ENCODE measurements at places on chromosomes 2 and 18.
A peak's percentile ranks its signal among the peaks of the same experiment; 100 is the strongest.

- no peak for DNase-seq
Measured at GRCh38 chr18:50285631-50286321, 1.7 kb downstream of the CXXC1 start.

DNA sequence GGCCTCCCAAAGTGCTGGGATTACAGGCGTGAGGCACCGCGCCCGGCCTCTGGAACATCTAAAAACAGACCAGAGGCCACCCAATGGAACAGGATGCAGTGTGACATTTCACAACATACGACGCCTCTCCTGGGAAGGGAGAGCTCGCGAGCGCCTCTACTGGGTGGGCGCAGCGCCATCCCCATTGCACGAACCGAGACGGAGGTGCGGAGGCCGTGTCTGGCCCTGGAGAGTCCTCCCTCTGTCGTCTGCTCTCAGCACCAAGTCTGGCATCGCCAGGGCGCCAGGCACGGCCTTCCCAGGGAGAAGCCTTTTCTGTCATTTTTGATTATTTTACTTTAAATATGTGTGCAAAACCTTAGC, 9.4 kb upstream of the GBX2 start:
- DNase-seq: peak; percentile 69

GRCh38 chr2:37468170-37468569, 123.7 kb downstream of the QPCT start:
- DNase-seq: no peak

- DNase-seq: no peak
Measured at GRCh38 chr2:238119756-238120462, 18.6 kb upstream of the KLHL30 start.

DNA sequence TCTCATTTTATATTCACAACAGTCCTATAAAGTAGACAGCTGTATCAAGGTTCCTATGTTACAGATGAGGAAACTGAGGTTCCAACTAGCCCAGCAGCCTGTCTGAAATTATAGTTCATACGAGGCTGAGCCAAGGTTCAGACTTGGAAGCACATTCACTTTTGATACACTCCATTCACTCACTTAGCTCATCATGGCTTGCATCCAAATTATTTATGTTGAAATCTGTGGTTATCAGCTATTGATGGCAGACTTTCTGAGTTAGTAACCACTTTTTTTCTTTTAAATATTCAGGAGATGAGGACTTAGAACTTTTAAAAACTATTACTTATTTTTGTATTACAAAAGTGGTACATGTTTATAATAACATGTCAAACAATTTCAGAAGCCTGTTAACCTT, 188.2 kb downstream of the MTX2 start:
- no peak for DNase-seq

GRCh38 chr2:152613235-152613634, 104.0 kb downstream of the PRPF40A start:
- no peak for DNase-seq

GRCh38 chr18:49178736-49179135, 228.0 kb upstream of the SMAD7 start:
- no peak for DNase-seq

DNA sequence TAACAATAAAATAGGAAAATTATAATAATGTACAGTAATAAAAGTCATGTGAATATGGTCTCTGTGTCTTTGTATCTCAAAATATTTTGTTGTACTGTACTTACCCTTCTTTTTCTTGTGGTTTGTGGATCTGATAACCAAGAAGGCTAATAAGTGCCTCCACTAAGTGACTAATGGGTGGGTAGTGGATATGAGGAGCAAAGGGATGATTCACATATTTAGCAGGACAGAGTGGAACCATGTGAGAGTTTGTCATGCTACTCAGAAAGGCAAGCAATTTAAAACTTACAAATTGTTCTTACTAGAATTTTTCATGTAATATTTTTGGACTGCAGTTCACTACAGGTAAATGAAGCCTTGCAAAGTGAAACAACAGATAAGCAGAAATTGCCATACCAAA, 1241.2 kb upstream of the CDH2 start:
- DNase-seq: no peak

DNA sequence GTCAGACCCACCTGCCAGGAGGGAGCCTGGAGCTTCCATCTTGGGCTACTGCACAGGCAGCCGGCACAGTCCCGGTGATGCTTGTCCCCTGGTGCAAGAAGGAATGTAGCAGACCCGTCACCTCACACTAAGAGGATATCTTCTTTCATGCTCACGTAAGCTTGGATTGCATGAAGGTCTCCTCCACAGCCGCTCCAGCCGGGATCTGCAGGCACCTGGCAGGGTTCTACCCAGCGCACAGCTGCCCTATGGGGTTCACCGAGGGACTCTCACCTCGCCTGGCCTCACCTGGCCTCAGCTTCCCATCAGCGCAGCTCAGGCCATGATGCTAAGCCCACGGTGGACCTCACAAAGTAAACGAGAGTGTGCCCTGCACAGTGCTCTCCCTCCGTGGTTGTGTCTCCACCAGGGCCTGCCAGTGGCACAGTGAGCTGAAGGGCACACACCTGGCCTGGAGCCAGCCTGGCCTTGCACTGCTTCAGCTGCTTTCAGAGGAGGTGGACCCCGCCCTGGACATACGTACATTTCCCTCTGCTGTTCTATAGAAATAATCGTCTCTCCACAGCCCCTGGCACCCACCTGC, 239.1 kb downstream of the SEPTIN10 start:
- DNase-seq: no peak

DNA sequence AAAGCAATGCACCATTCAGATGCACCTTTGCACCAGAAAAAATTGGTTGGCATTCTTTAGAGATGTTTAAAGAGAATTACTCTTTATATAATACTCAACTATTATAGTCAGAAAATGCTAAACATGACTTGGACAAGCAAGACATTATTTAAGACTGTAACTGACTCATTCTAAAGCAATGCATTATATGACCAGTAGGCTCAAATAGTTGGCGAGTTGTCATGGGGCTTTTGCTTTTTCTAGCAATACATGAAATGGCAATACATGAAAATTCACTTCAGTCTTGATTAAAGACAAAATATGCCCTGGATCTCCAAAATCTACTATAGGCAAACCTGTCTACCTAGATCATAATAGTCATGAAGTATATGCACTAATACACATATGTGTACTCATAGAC, 216.9 kb upstream of the VWC2L start:
- DNase-seq: no peak

GRCh38 chr2:1731963-1732768, 12.1 kb downstream of the PXDN start:
- no peak for DNase-seq

GRCh38 chr2:187654535-187654934, 100.3 kb upstream of the TFPI start:
- DNase-seq: no peak

DNA sequence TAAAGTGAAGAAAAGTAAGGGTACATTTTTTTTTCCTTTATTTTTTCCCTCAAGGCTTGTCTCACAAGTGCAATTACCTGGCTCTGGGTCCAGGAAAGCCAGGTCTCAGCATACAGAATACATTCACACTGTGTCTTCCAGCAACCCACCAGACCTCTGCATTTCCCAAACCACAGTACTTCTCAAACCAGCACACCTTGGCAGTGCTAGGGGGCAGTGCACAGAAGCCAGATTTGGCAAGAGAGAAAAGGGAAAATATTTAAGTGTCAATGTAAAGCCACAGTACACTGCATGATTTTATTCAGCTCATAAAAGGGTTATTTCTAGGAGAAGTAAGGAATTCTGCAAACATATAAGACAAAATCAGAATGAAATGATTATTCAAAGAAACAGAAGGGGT, 172.8 kb downstream of the NRXN1 start:
- DNase-seq: no peak

- DNase-seq: no peak
Measured at GRCh38 chr2:160338901-160339685, 139.0 kb upstream of the ITGB6 start.

DNA sequence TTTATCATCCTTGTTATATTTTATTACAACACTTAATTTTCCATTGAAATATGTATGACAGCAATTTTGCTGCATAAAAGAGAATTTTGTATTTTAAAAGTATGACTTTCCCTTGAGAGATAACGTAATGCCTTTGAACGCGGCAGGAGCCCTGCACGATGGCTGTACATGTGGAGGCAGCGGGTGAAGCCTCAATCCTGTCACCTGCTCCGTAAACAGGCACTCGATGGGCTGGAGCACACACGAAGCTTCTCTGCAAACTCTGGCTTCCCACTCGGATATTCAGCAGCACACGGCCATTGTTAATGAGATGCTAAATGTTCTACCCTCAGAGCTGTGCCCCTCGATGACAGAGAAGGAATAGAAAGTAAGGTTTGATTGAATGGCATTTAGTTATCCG, 184.4 kb downstream of the RTP5 start:
- DNase-seq: no peak

GRCh38 chr2:43387092-43388062, 161.0 kb upstream of the ZFP36L2 start:
- DNase-seq: no peak

DNA sequence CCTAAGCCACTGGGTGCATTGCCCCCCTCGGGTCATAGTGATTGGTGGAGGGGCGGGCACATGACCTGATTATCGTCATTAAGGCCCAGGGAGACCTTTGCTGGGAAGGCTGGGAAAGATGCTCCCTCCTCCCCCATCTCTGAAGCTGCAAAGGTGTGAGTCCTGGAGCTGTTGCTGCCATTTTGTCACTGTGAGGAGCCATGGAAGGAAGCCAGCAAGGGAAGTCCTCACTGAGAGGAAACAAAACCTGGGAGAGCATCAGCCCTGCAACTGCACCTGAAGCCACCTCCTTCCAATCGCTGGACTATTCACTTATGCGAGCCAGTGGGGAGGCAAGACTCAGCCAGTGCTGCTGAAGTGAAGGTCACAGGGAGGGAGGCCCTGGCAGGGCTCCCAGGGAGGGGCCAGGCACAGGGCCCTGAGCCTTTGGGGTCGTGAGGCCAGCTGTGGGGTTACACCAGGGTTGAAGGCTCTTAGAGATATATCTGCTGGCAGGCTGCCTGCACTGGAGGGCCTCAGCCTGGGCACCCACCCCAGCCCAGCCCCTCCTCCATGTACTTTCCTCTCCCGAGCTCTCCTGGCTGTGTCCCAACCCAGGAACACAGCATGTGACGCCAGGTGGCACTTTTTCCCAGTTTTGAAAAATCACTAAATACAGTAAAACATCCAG, 10.7 kb upstream of the FAHD2A start:
- DNase-seq: no peak

DNA sequence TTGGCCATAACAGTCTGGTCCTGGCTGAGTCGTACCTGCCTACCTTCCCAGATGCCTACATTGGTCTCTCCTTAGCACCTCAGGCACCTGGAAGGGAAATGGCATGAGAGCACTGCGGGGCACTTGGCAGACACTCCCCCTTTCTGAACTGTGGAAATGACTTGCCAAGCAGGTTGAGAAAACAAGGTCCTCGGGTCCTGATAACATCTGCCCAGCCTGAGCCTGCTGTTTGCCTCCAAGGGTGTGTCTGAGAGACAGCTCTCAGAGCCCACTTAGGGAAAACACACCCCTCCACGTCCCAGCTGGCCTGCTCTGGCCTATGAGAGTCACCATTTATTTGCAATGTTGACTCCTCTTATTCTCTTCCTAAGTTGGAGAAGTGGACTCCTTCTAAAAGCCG, 10.5 kb downstream of the FAM110C start:
- no peak for DNase-seq

GRCh38 chr18:24053211-24053610, 38.7 kb downstream of the TTC39C start:
- no peak for DNase-seq

GRCh38 chr2:47636596-47637264, 146.2 kb upstream of the MSH6 start:
- no peak for DNase-seq

DNA sequence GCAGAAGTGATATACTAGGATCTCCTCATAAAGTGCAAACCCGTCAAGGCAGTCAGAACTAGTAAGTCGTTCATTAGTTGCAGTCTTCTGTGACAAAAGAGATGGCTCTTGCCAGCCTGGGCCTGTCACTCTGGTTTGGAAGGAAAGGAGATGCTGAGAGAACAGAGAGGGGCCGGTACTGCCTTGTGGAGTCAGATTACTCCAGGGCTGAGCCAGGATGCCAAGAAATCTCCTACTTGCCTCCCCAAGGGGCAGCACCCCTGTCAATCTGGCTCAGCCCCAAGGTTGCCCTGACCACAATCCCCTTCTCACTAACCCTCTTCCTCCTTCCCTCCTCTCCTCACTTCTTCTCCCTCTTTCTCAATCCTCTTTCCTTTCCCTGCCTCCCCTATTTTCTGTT, 62.9 kb upstream of the ASPRV1 start:
- no peak for DNase-seq

DNA sequence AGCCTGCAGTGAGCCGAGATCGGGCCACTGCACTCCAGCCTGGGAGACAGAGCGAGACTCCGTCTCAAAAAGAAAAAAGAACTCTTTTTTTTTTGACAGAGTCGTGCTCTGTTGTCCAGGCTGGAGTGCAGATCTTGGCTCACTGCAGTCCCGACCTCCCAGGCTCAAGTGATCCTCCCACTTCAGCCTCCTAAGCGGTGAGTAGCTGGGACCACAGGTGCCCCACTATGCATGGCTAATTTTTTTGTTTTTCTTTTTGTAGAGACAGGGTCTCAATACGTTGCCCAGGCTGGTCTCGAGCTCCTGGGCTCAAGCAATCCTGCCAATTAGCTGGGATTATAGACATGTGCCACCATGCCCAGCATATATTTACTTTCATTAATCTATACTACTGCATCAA, 12.5 kb upstream of the INO80D start:
- no peak for DNase-seq

DNA sequence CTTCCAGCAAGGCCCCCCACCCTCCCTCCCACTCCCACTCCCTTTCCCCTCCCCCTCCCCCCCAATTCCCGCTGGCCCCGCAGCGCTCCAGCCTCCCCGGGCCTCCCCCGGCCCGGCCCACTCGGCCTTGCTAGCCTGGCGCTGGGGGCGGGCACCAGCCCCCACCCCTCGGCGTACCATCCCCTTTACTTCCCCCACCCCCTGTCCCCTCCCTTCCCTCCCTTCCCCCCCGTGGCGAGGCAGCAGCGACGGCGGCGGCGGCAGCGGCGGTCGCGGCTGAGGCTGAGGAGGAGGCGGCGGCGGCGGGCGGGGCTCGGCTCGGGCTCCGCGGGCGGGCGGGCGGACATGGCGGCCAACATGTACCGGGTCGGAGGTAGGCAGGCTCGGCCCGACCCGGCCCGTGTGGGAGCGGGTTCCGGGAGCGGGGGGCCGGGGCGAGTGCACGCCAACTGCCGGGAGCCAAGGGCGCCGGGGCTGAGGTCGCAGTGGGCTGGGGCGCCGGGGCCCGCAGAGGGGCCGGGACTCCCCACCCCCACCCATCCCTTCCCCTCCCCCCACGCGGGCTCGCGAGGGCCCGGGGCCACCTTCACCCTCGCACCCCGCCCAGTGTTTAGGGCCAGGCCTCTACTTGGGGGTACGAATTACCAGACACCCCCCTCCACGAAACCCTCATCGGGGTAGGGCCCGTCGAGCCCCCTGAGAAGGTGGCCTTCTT, at the start of gene MTA3:
TSS of gene MTA3 (plus strand) at position 232 of the 715 bp plus-strand sequence. CDS start at position 346, 114 bp downstream.
- peak; percentile 66 for DNase-seq

All from activated T-cell treated with anti-CD3 and anti-CD28 coated beads, Interleukin-2, amount 50 U/mL, for 48 hours (primary cell).